Stimulated activated CD8-positive, alpha-beta memory T cell treated with anti-CD3 and anti-CD28 coated beads, Interleukin-7, amount 100 ng/mL, for 48 hours (primary cell): ENCODE measurements at places on chromosomes 3 and 15.

GRCh38 chr15:85010071-85010385 lies 28.4 kb downstream of the PDE8A start:
- DNase-seq, result no peak

DNA sequence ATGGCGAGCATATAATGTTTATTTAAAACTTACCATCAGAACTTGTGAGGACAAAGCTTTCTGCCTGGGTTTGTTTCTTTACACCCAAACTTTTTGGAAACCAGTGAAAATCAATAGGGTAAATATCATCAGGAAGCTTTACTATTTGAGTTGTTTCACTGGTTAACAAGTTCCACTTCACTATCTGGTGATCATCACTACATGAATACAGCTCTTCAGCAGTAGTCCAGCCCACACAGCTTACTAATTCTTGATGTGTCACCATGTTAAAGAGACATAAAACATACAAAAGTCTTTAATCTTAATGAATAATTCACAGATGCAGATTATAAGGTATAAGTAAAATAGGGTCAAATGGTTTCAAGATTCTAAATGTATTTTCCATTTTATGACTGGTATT lies 17.6 kb downstream of the IFT80 start:
- no peak for DNase-seq

DNA sequence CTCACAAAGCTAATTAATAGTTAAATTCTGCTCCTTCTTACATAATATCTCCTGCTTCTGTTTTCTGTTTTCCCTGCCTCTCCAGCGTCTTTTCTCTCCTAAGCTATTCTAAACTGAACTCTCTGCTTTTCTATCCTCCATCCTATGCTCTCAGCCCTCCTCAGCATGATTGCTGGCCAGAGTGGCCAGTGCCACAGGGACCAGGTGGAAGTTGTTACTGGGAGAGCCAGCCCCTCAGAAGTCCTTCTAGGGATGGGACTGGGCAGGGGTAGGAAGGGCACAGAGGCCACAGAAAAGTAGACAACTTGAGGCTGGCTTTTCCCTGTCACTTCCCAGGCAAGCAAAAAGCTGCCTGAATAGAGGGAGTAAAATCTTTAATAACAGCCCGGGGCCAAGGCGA lies 76.8 kb downstream of the LARS2 start:
- no peak for DNase-seq

DNA sequence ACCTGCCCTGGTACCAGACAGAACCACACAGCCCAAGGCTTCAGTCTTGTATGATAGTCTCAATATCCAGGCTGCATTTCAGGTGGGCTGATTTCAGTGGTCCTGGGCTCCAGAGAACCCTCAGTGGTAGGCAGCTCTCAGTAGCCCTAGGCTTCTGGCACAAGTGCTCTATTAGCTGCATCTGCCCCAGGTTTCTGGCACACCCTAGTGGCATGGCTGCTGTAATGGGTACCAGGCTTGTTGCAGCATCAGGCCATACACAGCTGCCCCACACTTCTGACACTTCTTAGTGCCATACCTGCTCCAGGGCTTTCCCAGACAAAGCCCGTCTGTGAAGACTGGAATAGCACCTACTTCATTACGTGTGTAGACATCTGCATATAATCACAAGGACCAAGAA lies 1062.2 kb upstream of the EPHA6 start:
- no peak for DNase-seq

GRCh38 chr3:7798276-7798675 lies 703.3 kb upstream of the LMCD1 start:
- DNase-seq, result no peak

DNA sequence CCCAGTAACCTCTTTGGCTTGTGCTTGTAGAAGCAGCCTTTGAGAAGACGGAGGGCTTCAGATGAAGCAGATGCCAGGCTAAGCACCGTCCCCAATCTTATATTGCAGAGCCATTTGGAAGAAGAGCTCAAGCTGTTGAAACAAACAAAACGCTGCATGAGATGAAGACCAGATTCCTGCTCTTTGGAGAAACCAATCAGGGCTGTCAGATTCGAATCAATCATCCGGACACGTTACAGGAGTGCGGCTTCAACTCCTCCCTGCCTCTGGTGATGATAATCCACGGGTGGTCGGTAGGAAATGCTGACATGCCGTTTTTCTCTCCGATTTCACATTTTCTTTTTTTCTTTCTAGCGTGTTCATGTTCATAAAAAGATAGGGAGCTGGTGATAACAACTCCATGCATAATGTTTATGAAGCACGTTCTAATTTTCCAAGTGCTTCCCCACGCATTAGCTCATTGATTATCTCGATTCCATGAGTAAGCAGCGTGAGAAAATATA lies 106.5 kb downstream of the LIPC start:
- no peak for DNase-seq

DNA sequence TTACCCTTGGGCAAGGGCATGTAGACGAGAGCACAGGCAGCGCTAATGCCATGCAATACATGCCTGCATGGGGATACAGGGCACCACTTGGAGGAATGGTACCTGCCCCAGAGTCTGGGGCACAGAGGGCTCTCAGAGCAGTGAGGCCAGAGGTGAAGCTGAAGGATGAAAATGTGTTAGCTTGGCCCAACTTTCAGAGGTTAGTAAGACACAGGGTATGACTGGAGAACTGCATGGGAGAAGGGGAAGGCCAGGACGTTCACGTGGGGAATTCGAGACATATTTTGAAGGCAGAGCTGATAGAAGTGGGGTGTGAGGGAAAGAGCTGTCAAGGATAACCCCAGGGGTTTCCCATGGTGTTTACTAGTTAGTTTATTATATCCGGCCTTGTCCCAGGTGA lies 19.6 kb downstream of the CSRNP1 start:
- DNase-seq, result no peak

- DNase-seq, result no peak
Measured at GRCh38 chr3:149388001-149388440, 10.6 kb upstream of the TM4SF1 start.
